ENCODE measurements at places on chromosomes 5 and 9. TPM values are rescaled to one million over a fixed set of nuclear protein-coding genes. Genes with fewer than 3 reads are reported as not detected.

FAM221B gene
- not detected for total RNA-seq

EMB gene
- total RNA-seq, result 4.3 TPM

MOB3B gene
- total RNA-seq, result 0.16 TPM

ADAM19 gene
- 4.9 TPM for total RNA-seq

TAF11L10 gene
- total RNA-seq, result not detected

XPA gene
- 10.9 TPM for total RNA-seq

OR2S2 gene
- not detected for total RNA-seq

ZFP2 gene
- total RNA-seq, result 2.6 TPM

PCDHGB2 gene
- total RNA-seq, result 4.1 TPM

RETREG1 gene
- not detected for total RNA-seq

PCSK1 gene
- under 0.01 TPM for total RNA-seq

SPATA31A3 gene
- not detected for total RNA-seq

CAMK4 gene
- total RNA-seq, result 3.5 TPM

TAF11L4 gene
- not detected for total RNA-seq

HMGCR gene
- 54.4 TPM for total RNA-seq

SPATA9 gene
- total RNA-seq, result 0.47 TPM

NFIB gene
- 10.7 TPM for total RNA-seq

ITK gene
- total RNA-seq, result under 0.01 TPM

FOXD4L5 gene
- 0.09 TPM for total RNA-seq

PCDHA10 gene
- total RNA-seq, result 0.26 TPM

AJM1 gene
- 0.95 TPM for total RNA-seq

ANKRD34B gene
- total RNA-seq, result not detected

SHISAL2B gene
- total RNA-seq, result 0.16 TPM

SH3GL2 gene
- total RNA-seq, result not detected

SMC2 gene
- total RNA-seq, result 9.6 TPM

IFNA13 gene
- not detected for total RNA-seq

PDE6A gene
- not detected for total RNA-seq

SLC34A1 gene
- total RNA-seq, result not detected

PCDHB10 gene
- total RNA-seq, result 1.4 TPM

AGXT2 gene
- total RNA-seq, result not detected

CMBL gene
- total RNA-seq, result 23.1 TPM

SMIM32 gene
- total RNA-seq, result not detected

RALGPS1 gene
- 1.7 TPM for total RNA-seq

FBN2 gene
- 14.7 TPM for total RNA-seq

SV2C gene
- total RNA-seq, result not detected

KCNIP1 gene
- not detected for total RNA-seq

EDIL3 gene
- 44.8 TPM for total RNA-seq

TXNDC8 gene
- not detected for total RNA-seq

CDKN2B gene
- total RNA-seq, result 10.4 TPM

DMRTA1 gene
- 0.47 TPM for total RNA-seq

FBLL1 gene
- total RNA-seq, result 0.79 TPM

All from bronchial smooth muscle cell (primary cell).